ENCODE measurements at places on chromosomes 2 and 18.

- no peak for DNase-seq
These were observed 99.7 kb downstream of the PLEKHM3 start for GRCh38 chr2:207925601-207926000.

GRCh38 chr2:151576080-151576479, 158.2 kb downstream of the NEB start:
- no peak for DNase-seq

GRCh38 chr2:105843476-105844374, 99.0 kb downstream of the NCK2 start:
- DNase-seq: no peak

DNA sequence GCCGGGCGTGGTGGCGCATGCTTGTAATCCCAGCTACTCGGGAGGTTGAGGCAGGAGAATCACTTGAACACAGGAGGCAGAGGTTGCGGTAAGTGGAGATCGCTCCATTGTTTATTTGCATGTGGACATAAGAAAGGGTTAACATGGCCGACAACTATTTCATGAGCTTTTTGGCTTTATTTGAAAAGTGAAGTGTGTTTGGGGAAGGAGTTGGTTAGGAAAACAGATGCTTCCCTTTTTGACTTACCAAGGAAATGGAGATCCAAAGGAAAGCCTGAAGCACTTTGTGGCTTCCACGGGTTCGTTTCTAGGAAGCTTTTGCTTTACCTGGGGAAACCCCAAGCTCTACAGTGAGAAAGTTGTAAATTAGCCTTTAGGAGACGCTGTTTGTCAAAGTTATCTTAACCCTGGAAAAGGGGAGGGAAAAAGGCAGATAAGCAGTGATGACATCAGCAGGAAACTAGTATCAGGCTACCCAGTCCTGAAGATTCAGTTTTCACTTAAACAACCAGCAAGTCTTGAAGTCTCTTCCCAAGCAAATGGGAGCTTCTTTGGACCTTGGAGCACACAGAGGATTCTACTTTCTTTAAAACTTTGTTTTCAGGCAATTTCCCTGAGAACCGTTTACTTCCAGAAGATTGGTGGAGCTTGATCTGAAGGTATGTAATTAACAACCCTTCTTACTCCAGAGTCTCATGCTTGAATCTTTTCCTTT, at the start of gene CASP10:
TSS of gene CASP10 (plus strand) at position 492 of the 715 bp plus-strand sequence. CDS start 2,637 bp downstream, outside the sequence.
- no peak for DNase-seq

DNA sequence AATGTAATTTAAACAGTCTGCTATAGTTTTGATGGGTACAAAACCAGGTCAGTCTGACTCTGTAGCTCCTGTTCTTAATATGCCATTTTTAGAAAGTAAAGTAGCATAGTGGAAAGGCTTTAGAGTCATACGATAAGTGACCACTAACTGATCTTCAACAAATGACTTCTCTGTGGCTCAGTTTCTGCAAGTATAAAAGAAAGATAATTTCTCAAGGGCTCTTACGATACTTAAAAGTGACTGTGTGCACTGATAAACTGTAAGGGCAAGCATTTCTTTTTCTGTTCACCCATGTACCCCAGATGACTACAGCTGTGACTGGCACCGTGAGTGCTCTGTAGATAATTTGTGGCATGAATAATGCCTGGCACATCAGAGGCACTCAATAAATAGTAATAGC, 178.7 kb downstream of the LCLAT1 start:
- DNase-seq: no peak

GRCh38 chr2:75870651-75871137, 160.0 kb upstream of the GCFC2 start:
- no peak for DNase-seq

DNA sequence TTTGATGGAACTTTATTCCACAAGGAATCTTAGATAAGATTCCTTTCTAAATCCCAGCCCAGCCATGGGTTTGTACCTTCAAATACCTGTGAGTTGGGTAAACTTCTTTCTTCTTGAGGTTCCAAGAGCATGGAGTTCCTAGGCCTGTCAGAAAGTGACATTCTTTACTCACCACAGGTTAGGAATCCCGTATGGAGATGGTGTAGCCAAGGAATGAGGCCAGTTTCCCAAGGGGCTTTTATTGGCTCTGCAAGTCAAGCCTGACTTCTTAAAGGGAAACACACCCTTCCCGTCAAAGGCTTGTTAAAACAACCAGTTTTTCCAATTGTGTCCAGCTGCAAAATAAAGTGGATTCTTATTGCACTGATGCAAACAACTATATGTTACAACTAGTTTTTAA, 45.8 kb downstream of the STK17B start:
- no peak for DNase-seq

DNA sequence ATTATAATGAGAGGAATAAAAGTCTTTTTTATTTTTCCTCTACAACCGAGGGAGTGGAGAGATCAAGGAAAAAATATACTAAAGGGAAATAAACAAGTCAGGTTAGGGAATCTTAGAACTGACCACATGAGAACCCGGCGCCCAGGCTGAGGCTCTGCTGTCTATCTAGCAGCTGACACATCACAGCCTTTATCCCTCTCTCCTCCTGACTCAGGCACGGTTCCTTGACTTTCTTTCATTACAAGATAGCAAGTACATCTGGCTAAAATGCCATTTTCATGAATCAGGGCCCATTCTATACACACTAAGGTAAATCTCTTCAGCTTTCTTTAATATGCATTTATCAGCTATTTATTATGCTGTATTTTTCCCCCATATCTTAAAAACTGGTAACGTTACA, 296.0 kb downstream of the TMX3 start:
- DNase-seq: no peak

DNA sequence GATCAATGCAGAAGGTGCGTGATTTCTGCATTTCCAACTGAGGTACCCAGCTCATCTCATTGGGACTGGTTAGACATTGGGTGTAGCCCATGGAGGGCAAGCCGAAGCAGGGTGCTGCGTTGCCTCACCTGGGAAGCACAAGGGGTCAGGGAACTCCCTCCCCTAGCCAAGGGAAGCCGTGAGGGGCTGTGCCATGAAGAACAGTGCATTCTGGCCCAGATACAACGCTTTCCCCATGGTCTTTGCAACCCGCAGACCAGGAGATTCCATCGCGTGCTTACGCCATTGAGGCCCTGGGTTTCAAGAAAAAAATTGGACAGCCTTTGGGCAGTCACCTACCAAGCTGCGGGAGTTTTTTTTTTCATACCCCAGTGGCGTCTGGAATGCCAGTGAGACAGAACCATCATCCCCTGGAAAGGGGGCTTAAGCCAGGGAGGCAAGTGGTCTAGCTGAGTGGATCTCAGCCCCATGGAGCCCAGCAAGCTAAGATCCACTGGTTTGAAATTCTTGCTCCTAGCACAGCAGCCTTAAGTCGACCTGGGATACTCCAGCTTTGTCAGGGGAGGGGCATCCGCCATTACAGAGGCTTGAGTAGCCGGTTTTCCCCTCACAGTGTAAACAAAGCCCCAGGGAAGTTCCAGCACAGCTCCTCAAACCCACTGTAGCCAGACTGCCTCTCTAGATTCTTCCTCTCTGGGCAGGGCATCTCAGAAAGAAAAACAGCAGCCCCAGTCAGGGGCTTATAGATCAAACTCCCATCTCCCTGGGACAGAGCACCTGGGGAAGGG, 21.7 kb downstream of the TFPI start:
- DNase-seq: no peak

DNA sequence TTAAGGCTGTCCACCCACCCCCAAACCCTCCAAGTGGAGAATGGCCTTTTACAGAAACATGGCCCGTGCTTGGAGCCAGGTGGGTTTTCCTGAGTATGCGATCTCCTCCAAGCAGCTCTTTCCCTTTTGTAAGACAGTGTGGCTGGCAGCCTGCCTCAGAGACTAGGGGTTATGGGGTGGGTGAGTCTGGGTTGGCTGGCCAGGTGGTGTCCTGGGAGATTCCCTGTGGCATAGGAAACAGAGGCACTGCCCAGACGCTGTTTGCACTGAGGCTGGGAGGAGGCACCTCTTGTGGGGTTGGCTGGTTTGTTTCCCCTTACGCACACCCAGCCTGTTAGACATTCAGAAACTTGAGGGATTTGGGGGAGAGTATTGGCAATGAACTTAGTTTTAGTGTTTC, 82.3 kb upstream of the MCFD2 start:
- DNase-seq: no peak

DNA sequence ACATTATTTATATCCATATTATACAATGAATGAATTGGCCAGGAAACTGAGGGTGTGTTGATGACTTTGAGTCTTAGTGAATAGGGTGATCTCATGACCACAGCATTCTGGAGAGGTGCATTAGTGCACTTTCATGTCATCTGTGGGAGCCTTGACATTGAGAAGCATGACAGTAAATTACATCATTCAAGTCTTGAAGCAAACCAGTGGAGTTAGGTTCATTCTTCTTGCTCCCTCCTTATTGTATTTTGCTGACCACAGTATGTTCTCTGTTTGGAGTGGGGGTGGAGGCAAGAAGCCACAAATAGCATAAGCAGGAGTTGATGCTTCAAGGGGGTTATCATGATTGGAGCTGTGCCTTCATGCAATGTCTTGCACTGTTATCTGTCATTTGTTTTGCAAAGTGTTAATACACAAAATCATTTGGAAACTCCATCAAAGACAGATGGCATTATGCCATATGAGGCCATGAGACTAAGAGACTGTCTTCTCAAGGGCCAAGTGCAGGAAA, 680.2 kb downstream of the NYAP2 start:
- DNase-seq: no peak

DNA sequence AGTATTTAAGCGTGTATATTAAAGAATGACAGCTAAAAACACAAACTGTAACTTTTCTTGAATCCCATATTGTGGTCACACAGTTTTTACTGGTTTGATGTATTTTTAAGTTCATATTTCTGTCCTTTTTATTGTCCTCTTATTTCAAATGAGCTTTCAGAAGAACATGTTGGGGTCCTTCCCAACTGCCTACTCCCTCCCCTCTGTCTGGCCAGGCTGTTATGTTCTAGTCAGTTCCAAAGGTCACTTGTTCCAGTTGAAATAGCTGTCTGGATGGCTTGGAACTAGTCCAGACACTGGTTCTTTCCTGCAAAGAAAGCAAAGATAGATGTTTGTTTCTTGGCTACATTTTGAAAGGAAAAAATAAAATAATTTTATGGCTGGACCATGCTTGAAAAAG, 306.9 kb downstream of the GULP1 start:
- DNase-seq: no peak

GRCh38 chr2:60489289-60489688, 64.2 kb downstream of the BCL11A start:
- DNase-seq: no peak

DNA sequence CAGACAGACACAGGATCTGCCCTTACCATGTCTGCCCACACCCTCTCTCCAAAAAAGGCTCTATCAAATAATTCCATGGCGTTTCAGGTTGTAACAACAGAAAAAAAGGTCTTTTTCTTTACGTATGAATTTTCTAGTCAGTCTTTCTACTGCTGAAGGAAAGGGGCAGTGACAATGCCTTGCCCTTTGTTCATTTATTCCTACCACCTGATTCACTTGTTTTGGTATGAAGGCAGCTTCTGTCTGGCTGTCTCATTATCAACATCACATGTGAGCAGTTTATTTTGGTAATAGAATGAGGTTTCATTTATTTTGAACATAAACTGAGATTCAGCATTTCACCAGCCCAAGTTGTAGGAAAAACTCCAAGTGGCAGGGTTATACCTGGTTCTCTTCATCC, 94.3 kb upstream of the KLF7 start:
- no peak for DNase-seq

DNA sequence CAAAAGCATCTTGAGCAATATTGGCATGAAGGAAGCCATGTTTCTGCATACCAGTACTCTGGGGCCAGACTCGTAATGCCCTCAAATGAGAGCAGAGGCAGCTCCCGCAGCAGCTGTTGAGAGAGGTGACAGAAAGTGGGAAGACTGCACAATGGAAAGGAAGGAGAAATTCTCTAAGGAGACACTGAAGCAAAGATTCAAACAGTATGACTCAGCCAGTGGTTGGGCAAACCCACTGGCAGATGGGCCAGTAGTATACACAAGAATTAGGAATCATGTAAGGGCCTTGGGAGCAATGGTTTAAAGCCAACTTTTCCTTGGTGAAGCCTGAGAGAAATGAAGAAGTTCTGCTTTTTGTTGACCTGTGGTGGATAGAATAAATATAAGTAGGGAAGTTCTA, 2092.7 kb upstream of the PIK3C3 start:
- DNase-seq: no peak

GRCh38 chr18:66211749-66212148, 392.1 kb downstream of the CDH19 start:
- no peak for DNase-seq

DNA sequence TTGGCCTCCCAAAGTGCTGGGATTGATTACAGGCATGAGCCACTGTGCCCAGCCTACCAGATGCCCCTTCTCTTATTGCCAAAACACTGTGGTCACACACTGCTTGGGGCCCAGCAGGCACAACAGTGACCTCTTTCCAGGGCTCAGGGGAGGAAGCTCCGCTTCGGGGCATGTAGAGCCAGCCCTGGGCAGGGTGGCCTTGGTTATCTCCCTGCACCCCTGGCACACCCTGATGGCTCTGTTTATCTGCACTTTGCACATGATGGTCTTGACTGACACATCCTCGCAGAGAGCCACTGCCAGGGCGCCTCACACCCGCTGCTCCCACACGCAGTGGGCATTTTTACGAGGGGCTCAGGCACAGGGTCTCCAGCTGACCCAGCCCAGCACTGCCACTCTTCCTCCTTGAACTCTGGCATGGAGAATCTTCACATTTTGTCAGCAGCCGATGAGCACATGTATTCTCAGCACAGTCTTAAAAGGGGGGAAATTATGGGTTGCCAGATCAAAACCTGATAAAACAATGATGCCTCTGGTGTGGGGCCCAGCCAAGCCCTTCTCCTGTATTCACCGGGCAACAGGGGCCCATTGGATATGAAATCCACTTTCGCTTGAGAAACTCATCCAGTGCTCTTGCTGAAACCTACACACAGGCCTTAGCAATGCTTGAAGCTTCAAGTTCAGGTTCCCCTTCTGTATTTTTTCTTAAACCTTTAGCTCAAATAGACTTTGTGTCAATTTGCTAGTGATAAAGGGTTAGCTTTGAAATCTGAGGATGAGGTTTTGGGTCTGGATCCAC, 5.9 kb downstream of the GYPC start:
- no peak for DNase-seq

DNA sequence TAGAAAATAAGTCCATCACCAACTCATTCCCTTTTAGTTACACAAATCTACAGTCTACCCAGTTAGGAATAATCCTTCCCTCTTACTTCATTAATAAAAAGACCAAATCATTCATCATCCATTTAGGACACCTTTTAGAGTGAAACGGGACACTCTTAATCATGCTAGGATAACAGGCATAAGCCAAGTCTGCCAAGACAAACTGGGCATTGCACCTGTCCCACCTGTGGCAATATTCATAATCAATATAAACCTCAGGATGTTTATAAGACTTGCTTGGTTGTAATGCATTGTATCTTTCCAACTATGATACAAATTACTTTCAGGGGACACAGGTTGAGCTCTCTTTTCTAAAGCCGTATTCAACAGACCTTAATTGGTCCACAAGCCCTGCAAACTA, 82.7 kb upstream of the SH3BP4 start:
- no peak for DNase-seq

Data from stimulated activated CD4-positive, alpha-beta T cell treated with anti-CD3 and anti-CD28 coated beads, TNF-alpha, amount 100 ng/mL, for 48 hours (primary cell).